Gastroesophageal sphincter (tissue), 4 donors: ENCODE measurements at places on chromosomes 7 and 10. TPM values are rescaled to one million over a fixed set of nuclear protein-coding genes. Genes with fewer than 3 reads are reported as not detected.

- peak; percentile 5 for ATAC-seq
These were observed 1.4 kb upstream of the OSBPL3 start for GRCh38 chr7:24981171-24981951.

- no peak for ATAC-seq
These were observed 91.0 kb upstream of the PDCD4 start for GRCh38 chr10:110780704-110781103.

DNA sequence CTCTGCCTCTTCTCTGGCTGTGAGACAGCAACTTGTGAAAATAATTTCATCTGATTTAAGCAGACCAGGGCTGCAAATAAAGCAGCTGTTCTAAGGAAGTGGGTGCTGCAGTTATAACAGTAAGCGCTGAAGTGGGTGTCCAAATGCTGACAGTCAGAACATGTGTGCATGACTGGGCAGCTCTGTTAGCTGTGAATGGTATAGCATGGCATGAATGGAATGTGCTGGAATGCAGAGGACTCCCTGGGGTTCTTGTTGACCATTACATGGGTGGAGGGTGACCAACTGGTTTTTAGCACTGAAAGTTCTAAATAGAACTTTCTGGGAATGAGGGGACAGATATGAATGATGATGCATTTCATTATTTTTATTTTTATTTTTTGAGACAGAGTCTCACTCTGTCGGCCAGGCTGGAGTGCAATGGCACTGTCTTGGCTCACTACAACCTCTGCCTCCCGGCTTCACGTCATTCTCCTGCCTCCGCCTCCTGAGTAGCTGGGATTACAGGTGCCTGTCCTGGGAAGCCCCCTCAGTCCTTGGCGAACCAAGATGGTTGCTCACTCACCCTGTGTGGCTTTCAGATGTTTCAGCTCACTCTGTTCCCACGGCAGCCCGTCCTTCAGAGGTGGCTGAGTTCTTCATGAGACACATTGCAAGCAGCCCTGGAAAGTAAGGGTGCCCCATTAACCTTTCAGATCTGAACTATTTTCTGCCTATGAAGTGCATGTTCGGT, 319.8 kb upstream of the PHYHIPL start:
- peak; percentile 80 for ATAC-seq

DNA sequence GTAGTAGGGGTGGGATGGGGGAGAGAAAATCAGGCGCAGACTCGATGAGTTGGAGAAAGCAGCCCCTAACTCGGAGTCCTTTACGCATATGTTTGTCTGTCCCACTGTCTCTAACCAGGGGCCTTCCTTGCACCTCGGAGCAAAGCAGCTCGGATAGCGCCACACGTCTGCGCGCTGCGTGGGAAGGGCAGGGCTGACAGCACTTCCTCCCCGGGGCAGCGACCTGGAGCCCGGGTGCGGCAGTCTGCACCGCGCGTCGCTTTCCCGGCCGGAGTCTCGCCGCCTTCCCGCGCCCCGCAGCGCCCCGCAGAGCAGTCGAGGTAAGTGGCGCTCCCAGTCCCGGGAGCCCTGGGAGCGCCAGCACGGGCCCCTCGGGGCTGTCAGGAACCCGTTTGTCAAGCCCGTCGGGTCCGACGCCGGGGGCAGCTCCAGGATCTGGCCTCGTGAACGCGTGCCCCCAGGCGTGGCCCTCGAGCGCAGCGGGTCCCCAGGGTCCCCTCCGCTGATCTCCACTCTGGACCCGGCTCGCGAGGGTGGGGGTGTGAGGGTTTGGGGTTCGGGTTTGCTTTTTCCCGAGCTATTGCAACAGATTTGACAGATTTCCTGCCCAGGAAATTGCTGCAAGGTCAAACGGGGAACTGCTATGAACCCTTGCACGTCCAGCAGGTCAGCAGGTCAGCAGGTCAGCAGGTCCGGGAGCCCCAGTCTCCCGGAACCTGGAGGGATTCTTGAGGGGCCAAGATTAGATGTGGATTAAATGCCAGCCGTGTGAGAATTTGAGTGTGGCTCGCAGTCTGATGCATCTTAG, 597 bp downstream of the APBB1IP start:
- ATAC-seq = peak; percentile 49

GRCh38 chr10:130814610-130815009, 496.9 kb downstream of the TCERG1L start:
- ATAC-seq = no peak

DNA sequence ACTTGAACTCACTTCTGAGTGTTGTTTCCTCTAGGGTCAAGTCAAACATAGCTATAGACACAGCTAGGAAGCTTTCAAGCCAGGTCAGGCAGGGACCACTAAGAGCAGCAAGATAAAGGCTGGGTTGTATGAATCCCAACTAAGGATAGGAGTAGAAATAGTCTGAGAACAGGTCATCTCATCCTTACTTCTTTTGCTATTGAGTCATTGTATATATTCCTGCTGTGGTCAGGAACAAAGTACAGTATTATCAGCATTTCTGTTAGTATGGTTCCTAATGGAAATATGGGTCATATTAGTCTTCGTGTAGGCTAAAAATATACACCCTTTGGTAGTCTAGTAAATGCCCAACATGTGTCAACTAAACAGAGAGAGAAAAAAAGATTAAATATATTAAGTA, 145.3 kb downstream of the BTAF1 start:
- ATAC-seq = no peak

DNA sequence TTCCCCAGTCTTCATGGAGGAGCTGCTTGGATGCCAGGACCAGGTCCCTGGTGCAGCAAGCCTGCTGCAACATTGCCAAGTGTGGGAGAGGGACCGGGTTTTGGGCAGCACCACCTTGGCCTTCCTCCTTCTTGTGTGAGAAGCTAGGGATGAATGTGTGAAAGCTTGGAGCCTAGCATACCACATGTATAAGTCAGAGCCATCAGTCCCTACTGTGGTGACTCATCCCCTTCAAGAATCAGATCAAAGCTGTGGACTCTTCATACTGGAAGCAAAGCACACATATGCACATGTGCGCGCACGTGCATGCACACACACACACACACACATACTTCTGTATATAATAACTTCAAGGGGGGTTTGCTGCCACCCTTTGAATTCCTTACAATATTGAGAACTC, 527.8 kb downstream of the LRMDA start:
- ATAC-seq = no peak

- no peak for ATAC-seq
These were observed 1396.8 kb downstream of the GATA3 start for GRCh38 chr10:9451211-9451773.

DNA sequence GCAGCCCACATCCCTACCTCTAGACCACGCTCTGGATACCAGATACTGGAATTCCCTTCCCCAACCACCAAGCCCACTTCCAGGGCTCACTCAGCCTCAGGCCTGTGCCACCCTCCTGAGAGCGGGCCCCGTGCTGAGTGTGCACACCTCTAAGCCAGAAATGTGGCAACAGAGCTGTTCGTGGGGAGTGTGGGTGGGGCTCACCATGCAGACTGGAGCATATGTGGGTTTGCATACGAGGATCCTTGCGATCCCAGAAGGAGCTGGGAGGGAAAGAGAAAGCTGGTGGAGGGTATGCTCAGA, 13.0 kb upstream of the LIMK1 start:
- peak; percentile 31 for ATAC-seq

DNA sequence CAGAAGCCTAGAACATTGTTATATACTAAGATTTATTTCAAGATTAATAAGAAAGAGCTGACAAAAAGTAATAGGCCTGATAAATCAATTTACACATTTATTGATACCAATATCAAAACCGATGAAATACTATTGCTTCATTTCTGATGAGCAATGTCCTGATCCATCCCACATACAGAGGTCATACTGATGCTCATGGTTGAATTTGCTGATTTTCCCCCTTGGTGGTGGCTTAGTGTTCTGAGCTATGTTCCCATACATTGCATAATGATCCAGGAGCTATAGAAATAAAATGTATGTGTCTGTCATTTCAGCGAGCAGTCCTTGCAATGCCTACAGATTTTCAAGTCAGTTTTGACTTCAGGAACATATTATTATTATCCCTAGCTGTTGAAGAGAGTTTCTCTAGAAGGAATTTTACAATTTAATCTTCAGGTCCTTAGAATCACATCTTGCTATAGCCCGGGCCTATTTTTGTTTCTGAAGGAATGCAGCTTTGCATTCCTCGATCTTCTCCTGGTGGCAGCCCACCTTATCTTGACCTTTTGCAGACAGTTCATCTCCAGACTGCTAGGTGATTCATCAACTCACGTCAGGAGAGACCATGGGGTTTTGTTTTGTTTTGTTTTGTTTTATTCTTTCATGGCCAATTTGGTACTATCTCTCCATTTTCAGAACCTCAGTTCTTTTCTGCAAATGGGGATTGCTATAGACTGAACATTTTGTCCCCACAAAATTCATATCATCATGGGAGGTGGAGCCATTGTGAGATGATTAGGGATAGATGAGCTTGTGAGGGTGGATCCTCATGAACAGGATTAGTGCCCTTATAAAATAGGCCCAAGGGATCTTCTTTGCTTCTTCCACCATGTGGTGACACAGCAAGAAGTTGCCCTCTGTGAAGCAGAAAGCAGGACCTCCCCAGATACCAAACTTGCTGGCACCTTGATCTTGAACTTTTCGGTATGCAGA, 465.6 kb upstream of the IGFBP3 start:
- no peak for ATAC-seq

DNA sequence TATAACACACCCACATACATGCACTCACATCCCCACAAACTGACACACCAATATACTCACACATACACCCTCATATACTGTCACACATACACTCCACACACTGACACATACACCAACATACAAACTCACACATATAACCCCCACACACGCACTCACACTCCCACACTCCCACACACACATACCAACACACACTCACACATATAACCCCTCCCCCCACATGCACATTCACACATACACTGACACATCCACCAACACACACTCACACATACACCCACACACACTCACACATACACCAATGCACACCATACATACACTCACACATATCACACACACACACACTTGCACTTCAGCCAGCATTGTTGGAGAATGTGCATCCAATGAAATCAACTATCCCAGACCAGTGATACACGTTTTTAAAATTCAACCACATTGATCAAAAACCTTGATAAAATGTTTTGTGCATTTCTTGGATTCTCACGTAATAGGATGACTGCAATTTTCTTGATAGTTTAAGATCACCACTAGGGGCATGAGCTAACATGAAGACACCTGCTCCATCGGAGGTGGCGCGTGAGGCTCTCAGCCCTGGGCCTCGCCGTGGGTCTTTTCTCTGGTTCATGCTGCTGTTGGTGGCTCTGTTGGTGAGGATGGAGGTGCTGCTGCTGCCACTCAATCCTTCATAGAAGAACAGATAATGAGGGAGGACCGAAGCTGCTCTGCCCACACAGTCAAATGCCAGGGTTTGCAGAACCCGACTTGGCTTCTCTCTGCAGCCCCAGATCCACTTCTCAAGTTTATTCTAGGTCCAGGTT, 32.1 kb upstream of the CHST15 start:
- no peak for ATAC-seq

- ATAC-seq = no peak
These were observed 35.5 kb downstream of the LAMB1 start for GRCh38 chr7:107967420-107967819.

GRCh38 chr10:43204943-43205671, 61.8 kb downstream of the RASGEF1A start:
- peak; percentile 29 for ATAC-seq

DNA sequence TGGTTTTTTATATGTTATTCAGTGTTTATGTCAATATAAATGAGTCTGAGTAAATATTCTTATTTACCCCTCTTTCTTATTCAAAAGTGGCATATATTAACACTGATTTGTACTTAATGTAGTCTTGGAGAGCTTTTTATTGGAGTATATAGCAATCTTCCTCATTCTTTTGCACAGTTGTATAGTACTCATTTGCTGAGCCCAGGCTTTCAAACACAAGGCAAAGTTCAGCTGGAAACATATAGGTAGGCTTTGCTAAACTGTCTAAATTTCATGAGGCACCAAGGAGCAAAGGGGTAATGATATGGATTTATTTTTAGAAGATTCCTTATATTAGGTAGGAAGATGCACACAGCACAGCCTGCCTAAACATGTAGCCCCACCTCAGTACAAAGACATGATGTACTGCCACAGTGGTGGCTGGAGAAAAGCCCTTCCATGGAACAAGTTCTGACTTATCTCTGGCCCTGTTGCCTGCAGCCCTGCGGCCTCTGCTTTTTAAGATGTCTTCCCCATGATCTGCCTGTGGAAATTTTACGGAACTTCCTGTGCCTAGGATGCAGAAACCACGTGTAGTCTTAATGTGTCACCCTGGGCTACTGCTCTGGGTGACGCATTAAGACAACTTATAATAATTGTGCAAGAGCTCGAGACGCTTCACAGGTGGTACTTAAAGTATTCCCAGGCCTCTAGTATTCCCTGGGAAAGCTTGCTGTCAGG, 9.6 kb upstream of the PDCD4 start:
- ATAC-seq = no peak

DNA sequence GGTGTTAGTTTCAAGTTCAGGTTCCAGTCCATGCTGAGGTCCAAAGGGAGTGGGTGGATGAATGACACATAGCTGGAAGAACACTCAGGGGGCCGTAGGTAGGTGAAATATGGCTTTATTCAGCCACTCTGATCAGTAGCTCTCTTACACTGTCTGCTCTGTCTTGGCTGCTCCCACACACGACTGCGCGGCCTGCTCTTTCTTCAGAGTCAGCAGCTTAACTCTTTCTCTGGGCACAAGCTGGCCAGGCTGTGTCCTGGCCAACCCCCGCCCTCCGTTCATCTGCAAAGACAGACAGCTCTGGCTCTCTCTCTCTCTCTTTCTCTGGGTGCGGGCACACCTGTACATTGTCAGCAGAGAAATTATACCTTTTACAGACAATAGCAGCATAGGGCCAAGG, 317.4 kb upstream of the SORCS1 start:
- no peak for ATAC-seq

GRCh38 chr7:17934612-17935240, 5.6 kb downstream of the SNX13 start:
- ATAC-seq = no peak

- ATAC-seq = no peak
These were observed 6.2 kb downstream of the SLC18A2 start for GRCh38 chr10:117246997-117247671.

DNA sequence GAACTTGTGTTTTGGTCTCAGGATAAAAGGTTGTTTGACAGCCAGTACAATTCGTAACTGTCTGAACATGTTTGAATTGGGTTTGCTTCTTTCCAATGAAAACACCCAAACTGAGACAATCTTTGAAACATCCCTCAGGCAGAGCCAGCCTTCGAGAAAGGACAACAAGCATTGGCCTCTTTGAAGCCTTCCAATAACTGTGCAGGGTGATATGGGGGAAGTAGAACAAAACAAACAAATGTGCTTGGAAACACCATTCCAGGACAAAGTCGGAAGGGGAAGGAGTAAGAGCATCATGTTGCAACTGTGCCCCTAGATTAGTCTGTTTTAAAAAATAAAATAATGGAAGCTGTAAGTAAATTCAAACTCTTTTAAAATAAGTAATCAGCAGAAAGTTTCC, 39.5 kb downstream of the IL2RA start:
- peak; percentile 34 for ATAC-seq

Gene HOXA3
- 13.1 TPM for total RNA-seq

Gene CYP26C1
- not detected for total RNA-seq

Gene TMEM254
- 13.3 TPM for total RNA-seq

Gene CD36
- total RNA-seq = 91.5 TPM

Gene OR9A2
- not detected for total RNA-seq

Gene MSMB
- not detected for total RNA-seq

Gene IGF2BP3
- 0.13 TPM for total RNA-seq

Gene ITGA8
- 667 TPM for total RNA-seq

Gene TEX47
- not detected for total RNA-seq

Gene PON3
- 0.31 TPM for total RNA-seq

Gene FXYD4
- total RNA-seq = not detected

Gene LIPK
- not detected for total RNA-seq

Gene PSMG3
- 27.7 TPM for total RNA-seq

Gene AFAP1L2
- 29.5 TPM for total RNA-seq
